G401 (cell line): ENCODE measurements at places on chromosomes 3 and 15.

- peak; percentile 36 for DNase-seq
Measured at GRCh38 chr3:165259541-165260193, 63.5 kb upstream of the SLITRK3 start.

- no peak for DNase-seq
Measured at GRCh38 chr15:81031203-81031602, 30.5 kb downstream of the TLNRD1 start.

- DNase-seq, result no peak
Measured at GRCh38 chr3:78798266-78798832, 969.4 kb downstream of the ROBO1 start.

GRCh38 chr3:184250167-184250828 is 826 bp downstream of the EEF1AKMT4 start:
- peak; percentile 84 for DNase-seq

DNA sequence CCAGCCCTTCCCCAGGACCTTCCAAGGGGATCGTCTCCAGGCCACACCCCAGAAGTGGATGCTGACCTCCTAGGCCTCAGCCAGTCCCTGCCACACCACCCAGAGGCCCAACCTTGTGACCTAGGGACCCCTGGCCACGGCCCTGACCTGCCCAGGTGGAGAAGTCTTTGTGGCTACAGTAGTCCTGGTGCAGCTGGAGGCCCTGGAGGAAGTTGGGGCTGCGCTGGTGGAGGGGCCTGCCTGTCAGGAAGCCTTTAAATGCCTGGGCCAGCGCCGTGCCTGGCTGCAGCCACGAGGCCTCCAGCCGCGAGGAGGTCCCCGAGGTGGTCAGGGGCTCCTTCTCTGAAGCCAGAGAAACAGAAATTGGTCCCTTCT is 23.4 kb downstream of the PLA2G4D start:
- DNase-seq, result no peak

DNA sequence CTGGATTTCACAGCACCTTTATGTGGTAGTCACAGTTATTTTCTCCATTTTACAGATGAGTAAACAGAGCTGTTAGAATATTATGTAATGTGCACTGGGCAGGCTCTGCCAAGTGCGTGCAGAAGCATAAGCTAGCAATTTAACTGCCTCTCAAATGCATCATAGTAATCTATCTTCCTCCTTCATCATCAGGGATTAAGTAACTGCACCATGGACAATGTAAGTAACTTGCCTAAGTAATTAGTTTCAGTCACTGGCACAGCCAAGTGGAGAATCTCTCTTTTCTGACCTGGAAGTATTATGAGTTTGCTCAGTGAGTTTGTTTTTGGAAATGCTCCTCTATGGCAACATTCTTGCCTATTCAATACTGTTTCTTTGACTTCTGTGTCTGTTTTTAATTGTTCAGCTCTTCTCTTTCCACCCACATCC is 260.5 kb downstream of the PTPRG start:
- DNase-seq, result peak; percentile 45

DNA sequence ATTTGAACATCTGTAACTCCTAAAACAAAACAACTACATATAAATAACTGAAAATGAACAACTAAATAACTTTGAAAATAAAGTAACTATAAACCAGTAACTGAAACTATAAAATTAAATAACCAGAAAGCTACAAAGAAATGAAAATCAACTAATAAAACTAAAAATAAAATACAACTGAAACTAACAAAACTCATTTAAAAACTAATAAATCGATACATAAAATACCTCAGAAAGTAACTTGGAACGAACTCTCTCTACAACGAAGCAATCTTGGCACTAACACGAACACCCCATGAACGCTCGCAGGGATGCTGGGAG is 15.9 kb upstream of the LAMP3 start:
- no peak for DNase-seq

DNA sequence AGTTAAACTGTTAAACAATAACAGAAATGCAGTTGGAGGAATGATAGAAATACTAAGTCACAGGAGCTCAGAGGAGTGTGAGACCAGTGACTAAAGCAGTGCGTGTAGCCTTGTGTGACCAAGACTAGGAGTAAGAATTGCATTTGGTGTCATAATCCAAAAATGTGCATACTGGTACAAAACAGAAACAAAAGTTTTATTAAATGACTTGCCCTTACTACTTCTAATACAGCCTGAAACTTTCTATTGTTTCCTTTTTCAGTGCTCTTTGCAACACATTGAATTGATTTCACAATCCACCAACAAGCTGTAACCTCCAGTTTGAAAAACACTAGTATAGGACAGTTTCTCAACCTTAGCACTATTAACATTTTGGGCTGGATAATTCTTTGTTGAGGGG is 17.1 kb downstream of the SNX1 start:
- no peak for DNase-seq

DNA sequence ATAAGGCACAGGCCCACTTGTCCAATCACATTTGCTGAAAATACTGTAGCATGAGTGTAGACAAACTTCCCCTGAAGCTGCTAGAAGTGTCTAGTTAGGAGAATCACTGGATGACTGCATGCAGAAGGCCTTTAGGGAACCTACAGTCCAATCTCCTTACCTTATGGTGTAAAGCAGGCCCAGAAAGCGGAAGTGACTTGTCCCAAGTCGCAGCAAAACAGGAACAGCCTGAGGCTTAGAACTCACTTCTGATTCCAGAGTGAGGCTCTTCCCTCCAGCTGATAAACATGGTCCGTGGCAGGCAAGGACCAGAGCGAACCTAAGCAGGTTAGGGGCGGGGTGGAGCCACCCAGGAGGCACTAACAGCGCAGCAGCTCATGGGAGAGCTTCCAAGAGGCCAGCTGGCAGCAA is 2.5 kb downstream of the GRAMD2A start:
- DNase-seq, result no peak

DNA sequence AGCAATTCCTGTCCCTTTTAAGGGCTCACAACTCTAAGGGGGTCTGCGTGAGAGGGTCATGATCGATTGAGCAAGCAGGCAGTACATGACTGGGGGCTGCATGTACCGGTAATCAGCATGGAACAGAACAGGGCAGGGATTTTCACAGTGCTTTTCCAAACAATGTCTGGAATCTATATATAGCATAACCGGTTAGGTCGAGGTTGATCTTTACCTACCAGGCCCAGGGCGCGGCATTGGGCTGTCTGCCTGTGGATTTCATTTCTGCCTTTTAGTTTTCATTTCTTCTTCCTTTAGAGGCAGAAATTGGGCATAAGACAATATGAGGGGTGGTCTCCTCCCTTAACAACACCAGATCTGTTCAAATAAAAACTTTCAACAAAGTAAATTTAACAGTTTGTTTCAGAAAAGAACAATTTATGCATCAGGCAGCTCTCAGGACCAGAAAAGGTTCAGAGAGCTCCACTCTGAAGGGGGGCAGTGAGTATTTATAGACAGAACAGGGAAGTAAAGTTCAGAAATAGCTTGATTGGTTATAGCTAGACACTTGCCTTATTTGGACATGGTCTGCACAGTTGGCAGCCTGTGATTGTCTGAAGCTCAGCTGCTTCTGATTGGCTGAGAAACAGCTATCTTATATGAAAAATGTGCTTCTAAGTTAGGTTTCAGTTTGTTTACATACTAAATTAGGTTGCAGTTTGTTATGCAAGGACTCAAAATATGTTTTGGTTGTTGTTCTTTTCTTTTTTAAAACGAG is 17.2 kb upstream of the B4GALT4 start:
- DNase-seq, result no peak

DNA sequence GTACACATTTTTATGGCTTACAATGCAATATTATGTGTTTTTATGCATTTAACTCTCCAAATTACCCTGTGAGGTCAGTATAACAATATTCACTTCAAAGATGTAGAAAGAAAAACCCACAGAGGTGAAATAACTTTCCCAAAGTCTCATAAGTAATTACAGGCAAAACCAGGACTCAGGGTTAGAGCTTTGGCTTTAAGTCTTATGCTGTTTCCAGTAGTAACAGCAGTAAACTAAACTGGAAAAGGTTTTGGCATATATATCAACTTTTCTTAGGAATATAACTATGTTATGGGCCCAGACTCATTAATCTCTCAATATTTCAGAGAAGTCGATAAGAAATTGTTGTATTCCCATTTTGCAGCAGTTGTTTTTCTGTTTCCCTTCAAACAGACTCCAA is 206.3 kb upstream of the KCNMB2 start:
- no peak for DNase-seq

- no peak for DNase-seq
Measured at GRCh38 chr15:59539799-59540198, 71.8 kb upstream of the GCNT3 start.

DNA sequence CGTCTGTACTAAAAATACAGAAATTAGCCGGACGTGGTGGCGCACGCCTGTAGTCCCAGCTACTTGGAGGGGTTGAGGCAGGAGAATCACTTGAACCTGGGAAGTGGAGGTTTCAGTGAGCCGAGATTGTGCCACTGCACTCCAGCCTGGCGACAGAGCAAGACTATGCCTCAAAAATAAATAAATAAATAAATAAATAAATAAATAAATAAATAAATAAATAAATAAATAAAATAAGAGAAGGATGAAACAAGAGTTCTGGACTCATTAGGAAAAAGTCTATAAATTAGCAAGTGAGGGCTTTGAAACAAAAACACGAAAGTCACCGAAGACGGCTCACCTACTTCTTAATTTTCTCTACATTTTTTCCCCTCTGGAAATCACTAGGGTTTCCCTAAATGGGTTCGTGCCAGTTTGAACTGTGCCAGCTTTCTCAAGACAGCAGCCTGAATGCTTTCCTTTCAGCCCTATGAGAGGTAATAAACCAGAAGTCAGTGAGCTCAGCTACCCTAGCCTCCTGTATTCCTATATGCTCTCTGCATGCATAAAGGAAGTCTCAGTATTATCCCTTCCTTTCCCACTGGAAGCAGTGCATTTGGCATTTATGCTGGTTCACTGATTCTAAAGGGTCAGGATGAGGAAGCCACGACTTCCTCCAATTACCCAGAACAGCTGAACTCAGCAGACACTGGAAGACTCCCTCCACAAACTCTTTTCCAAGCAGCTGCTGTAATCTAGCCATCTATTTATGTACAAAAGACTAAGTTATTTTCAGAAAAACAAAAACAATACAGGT is 266.9 kb downstream of the ZBBX start:
- DNase-seq, result no peak

DNA sequence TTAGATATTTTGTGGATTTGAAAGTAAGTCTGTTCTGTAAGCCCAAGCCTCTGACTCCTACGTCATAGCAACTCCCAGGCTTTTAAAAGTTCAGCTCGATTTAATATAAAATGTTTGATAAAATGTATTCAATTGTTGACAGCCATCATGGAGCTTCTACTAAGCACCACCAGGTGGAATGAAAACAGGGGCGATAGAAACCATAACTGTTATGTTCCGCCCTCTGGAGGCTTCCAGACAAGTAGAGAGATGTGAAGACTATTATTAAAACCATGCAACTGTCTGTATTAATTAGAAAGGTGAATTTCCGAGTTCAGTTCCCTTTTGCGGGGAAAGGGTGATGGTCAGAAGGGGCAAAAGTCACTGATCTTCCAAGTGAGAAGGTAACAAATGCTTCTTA is 292.2 kb downstream of the NR2F2 start:
- no peak for DNase-seq

DNA sequence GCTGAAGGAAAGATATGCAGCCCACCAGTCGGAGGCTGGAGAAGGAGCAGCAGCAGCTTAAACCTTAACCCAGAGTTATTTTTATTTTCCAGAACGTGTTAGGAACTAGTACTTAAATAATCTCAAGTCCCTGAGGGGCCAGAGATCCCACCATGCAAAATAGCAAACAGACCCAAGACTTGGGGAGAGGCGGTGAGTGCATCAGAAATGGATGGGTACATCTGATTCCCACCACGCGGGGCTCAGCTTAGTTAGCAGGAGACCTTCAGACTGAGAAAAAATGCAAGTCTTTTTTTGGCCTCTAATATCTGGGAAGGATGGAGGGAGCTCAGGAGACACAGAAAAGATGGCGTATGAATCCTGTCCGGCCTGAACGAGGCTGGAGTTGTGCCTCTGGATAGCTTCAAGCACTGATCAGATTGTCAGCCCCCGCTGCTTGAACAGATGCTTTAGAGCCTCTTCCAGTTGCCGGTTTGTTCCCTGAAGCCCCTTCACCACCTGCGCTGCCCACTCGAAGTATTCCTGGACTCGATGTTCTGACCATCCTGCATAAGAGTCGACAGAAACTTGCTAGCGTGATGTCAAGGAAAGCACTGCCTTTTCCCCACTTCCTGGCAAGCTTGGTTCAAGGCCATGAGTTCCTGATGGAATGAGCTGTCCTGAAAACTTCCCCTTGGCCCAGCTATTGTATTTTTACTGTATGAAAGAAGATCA is 1.3 kb downstream of the HDDC3 start:
- DNase-seq, result no peak

- peak; percentile 42 for DNase-seq
Measured at GRCh38 chr15:89975482-89976245, 25.5 kb upstream of the ZNF710 start.

DNA sequence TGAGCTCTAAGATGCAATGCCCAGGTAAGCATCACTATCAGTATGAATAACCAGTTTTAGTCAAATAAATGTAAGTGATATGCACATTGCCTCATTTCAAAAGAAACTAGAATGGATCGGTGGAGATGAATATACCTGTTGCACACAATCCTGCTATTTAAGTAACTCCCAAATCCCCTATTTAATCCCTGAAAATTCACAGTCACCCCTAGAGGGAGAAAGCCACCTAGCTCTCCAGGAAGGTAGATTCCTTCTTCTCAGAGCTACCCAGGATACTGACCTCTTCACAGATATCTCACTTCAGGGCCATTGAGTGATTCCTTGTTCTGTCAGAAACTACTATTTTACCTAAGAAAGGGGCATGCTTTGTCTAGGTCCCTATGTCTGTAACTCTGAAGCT is 11.7 kb downstream of the LSAMP start:
- DNase-seq, result no peak

DNA sequence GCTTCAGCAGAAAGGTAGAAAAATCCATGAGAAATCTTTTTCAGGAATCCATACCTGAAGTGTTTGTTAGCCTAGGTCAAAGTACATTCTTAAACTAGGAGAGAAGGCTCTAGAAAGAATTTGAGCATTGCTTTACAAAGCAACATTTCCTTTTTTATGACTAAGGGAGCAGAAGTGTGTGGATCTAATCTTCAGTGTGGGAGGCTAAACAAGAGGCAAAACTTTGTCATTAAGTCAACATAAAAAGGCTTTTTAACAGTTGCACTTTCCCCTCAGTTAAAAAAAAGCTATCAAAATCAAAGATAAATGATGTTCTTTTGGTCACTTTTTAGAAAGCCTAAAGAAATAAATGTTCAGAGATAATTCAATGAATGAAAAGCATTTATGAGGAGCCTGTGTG is 154.8 kb downstream of the TMEM108 start:
- no peak for DNase-seq

DNA sequence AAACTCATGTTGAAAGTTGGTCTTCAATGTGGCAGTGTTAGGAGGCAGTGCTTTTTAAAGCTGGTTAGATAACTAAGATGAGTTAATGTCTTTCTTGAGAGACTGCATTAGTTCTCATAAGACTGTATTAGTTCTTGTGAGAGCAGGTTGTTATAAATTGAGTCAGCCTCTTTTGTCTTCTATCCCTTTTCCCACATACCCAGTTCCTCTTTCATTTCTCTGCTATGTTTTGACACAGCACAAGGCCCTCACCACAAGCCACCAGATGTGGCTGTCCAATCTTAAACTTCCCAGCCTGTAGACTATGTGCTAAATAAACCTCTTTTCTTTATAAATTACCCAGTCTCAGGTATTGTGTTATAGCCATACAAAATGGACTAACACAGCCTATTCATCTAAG is 94.6 kb upstream of the SNTN start:
- no peak for DNase-seq
